ENCODE measurements at places on chromosomes 4 and X.

GRCh38 chr4:99886146-99886545, 8.1 kb downstream of the LAMTOR3 start:
- DNase-seq = peak; percentile 42

DNA sequence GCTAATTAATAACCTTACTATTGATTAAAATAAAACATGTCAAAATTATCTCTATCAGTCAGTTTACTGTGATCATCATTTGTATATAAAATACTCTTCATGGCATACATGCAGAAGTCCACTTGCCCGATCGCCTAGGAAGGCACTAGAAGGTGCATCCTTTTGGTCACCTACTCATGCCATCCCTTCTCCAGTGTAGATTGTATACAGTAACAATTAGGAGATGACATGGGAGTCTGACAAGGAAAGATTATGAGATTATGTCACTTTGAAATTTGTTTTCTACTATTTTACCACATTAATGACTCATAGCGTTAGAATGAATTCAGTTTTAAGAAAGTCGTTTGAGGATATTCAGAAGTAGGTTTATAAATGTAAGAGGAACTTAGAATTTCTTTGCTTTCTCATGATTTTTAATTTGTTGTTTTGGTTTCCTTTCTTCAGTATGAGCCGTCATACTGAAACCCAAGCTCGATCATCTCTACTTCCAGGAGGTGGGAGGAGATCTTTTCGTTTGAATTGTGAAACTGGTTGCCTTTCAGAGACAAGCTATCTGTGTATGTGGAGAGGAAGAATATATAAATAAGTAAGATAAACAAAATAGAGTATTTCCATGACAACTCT, 51.1 kb upstream of the UNC5C start:
- DNase-seq = no peak

GRCh38 chrX:30304866-30305265, 4.3 kb downstream of the NR0B1 start:
- DNase-seq = no peak

- DNase-seq = no peak
Measured at GRCh38 chrX:5829060-5829459, 399.6 kb downstream of the NLGN4X start.

- DNase-seq = no peak
Measured at GRCh38 chr4:602559-602942, 22.8 kb upstream of the PDE6B start.

DNA sequence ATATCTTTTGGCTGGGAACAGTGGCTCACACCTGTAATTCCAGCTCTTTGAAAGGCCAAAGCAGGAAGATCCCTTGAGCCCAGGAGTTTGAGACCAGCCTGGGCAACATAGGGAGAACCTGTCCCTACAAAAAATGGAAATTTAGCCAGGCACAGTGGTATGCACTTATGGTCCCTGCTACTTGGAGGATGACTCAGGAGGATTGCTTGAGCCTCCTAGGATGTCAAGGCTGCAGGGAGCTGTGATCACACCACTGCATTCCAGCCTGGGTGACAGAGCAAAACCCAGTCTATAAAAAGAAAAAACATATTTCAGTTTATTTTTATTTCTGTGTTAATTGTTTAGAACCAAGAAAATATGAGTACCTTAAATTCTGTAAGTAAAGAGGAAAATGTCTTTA, 123.7 kb downstream of the CBR4 start:
- DNase-seq = peak; percentile 71

GRCh38 chrX:152897222-152898131, at the start of gene ZNF185:
TSS of gene ZNF185 (plus strand) at chrX:152898067. CDS start at chrX:152914490, 16,423 bp downstream.
- DNase-seq = no peak

- no peak for DNase-seq
Measured at GRCh38 chrX:114889481-114889880, 127.9 kb downstream of the IL13RA2 start.

DNA sequence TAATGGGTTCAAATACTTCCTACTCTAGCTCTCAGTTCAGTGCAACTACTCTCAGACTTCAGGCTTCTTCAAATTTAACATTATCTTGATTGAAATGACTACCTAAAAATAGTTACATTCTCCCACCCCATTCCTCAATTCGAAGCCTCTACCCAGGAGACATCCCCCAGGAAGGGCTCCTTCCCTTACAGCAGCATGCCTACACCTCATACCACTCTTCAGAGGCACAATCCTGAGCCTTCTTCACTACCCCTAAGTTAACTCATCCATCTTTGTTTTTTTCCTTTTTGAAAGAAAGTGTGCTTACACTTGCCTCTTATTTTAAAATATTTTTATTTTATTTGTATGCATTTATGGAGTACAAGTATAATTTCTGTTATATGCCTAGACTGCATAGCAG, 17.2 kb upstream of the PRSS48 start:
- DNase-seq = no peak

GRCh38 chr4:15004739-15005301, 2.5 kb downstream of the CPEB2 start:
- DNase-seq = peak; percentile 54

- DNase-seq = no peak
Measured at GRCh38 chrX:51893931-51894696, 691 bp downstream of the MAGED1 start.

- peak; percentile 67 for DNase-seq
Measured at GRCh38 chr4:14110407-14110806, 482.9 kb upstream of the BOD1L1 start.

DNA sequence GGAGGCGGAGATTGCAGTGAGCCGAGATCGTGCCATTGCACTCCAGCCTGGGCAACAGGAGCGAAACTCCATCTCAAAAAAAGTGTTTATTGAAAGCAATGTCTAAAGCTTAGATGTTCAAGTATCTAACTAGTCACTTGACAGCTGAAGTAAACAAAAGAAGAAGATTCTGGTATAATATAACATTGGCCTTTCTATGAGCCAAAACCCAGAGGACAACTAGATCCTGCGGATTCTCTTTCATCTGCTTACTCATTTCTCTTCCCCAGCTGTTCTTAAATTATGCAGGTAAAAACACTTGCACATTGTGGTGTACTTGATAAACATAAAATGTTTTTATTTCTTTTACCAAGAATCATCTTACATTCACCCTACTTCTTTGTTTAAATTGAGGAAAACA, 24.1 kb upstream of the AREG start:
- no peak for DNase-seq

GRCh38 chr4:152938237-152938947, 2.3 kb downstream of the FHDC1 start:
- no peak for DNase-seq

GRCh38 chr4:169084954-169085353, 74.9 kb upstream of the CBR4 start:
- no peak for DNase-seq

DNA sequence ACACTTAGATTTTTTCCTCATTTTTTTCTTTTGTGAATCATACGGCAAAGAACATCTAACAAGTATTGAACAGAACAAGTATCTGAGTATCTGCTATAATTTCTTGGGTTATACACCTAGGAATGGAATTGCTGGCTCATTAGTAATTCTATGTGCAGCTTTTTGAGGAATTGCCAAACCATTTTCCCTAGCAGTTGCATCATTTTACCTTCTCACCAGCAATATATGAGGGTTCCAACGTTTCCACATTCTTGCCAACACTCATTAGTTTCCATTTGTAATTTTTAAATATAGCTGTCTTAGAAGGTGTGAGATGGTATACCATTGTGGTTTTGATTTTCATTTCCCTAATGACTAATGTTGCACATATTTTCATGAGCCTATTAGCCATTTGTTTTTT, 41.1 kb upstream of the DCAF8L1 start:
- DNase-seq = no peak

- no peak for DNase-seq
Measured at GRCh38 chr4:51998837-51999236, 21.3 kb downstream of the LRRC66 start.

DNA sequence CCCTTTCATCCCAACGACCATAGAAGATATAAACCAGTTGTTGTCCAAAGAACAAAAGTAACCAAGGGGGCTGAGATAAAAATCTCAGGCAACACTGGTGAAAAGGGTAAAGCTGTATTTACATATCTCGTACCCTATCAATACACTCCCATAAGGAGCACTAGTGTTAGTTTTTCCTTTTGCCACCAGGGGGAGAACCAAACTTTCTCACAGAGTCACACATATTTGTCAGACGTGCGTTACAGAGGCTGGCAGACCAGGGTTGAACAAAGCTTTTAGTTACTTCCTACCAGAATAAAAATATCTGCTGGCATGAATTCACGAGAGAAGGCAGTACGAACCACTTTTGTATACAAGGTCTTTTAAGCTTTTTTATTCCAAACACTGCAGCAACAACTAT, 88.3 kb downstream of the AMELX start:
- peak; percentile 58 for DNase-seq

DNA sequence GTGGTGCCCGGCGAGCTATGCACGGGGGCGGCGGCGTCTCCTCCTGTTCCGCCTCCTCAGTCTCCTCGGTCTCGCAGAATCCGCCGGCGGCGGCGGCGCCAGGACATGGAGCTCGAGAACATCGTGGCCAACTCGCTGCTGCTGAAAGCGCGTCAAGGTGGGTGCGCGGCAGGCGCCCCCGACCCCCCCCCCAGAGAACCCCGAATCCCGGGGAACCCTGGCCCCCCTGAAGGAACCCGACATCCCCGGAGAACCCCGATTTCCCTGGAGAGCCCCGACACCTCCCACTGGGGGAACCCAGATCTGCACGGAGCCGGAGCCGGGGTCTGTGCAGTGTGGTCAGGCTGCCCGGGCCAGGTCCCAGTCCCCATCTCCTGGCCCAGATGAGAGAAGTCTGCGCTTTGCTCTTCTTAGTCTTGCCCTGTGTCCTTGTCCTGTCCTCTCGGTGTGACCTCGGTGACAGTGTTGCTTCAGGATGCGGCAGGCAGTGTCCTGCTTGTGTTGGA, 648 bp downstream of the GRK4 start:
- peak; percentile 42 for DNase-seq

DNA sequence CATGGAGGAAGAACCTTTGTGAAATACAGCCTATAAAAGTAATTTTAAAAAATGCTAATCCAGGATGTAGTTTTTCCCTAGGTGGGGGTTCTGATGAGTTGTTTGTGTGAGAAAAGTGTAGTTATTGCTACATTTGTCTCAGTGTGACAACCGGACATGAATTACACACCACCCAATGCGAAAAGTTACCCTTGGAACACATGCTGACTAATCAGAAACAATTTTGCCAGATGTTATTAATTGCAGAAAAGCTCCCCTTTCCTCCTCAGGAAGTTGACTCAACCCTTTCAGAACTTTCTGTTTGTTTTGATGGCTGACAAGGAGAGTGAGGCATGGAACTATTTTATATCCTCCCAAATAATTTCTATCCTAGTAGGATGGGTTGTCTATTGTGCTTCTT, 38.1 kb upstream of the EDA2R start:
- DNase-seq = peak; percentile 86

DNA sequence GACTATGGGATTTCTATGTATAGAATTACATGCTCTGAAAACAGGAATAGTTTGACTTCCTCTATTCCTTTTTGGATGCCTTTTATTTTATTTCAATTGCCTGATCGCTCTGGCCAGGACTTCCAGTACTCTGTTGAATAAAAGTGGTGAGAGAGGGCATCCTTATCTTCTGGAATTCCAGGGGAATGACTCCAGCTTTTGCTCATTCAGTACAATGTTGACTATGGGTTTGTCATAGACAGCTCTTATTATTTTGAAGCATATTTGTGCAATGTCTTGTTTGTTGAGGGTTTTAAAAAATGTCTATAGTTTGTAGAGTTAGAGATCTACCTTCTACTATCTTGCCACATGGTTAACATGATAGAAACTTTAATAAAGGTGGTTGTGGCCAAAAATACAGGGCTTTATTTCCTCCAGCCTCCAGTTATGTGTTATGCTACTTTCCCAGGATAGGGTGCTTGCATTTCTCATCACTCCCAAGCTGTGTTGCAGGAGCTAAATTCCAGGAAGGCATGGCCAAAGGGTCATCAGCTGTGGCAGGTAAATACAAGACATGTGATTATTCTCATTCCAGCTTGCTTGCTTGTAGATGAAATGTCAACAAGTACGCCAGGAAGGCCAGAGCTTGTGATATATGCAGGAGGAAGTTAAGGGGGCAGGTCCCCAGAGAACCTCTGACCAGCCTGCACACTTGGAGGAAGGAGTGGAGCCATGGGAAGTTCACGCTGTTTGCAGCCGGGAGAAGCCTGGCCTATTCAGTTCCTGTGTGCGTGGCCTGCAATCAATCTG, 142.4 kb upstream of the CPXCR1 start:
- DNase-seq = no peak

- DNase-seq = no peak
Measured at GRCh38 chr4:54315561-54316538, 86.8 kb downstream of the PDGFRA start.

GRCh38 chr4:76720121-76720520, 177.8 kb downstream of the SOWAHB start:
- DNase-seq = no peak

DNA sequence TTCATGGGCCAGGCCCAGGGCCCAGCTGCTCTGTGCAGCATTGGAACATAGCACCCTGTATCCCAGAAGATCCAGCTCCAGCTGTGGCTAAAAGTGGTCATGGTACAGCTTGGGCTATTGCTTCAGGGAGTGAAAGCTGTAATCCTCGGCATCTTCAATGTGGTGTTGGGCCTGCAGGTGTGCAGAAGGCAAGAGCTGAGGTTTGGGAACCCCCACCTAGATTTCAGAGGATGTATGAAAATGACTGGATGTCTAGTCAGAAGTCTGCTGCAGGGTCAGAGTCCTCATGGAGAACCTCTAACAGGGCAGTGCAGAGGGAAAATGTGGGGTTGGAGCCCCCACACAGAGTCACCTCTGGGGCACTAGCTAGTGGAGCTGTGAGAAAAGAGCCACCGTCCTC, 341.7 kb downstream of the PPP3CA start:
- no peak for DNase-seq

All from HCEC 1CT (cell line).